Mesothelial cell of epicardium (in vitro differentiated cells): ENCODE measurements at places on chromosomes 12 and 14. TPM values are rescaled to one million over a fixed set of nuclear protein-coding genes. Genes with fewer than 3 reads are reported as not detected.

The GALNT8 gene
- 2.0 to 2.6 TPM (median 2.1 TPM) in 3 replicates for total RNA-seq

The NTF3 gene
- total RNA-seq = 6.7 to 9.4 TPM (median 8.6 TPM) in 3 replicates

The FITM1 gene
- 0.75 to 1.5 TPM (median 1.0 TPM) in 3 replicates for total RNA-seq

The SERPINA5 gene
- 0.16 to 0.44 TPM (median 0.29 TPM) in 3 replicates for total RNA-seq

DNA sequence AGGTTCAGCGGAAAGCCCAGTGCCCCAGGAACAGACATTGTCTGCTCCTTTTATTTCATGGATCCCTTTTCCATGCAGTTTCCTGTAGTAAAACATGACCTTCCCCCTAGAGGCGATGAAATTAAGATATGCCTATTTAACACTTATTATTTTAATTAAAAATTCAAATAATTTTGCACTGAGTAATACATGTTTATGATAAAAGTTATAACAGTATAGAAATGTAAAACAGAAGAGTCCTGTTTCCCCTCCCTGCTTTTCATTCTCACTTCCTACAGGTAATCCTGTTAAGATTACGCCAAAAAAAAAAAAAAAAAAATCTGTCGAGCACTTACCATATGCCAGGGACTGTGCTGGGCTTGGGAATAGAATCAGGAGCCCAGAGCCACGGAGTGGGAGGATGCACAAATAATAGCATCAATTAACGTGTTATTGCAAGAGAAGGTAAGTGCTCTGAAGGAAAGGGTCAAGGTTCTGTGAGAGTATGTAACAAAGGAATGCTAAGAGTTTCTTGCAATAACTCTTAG is 830 bp upstream of the LPCAT3 start:
- H3K36me3 ChIP-seq = no peaks in the 10 kb centered on the region
- no peak for DNase-seq
- peak overlapping the region; percentile 87 for H3K4me3 ChIP-seq
- no peaks in the 10 kb centered on the region for H3K27me3 ChIP-seq
- peak overlapping the region; percentile 85 for H3K27ac ChIP-seq
- peaks cover 26% of the 10 kb centered on the region for H3K4me1 ChIP-seq

DNA sequence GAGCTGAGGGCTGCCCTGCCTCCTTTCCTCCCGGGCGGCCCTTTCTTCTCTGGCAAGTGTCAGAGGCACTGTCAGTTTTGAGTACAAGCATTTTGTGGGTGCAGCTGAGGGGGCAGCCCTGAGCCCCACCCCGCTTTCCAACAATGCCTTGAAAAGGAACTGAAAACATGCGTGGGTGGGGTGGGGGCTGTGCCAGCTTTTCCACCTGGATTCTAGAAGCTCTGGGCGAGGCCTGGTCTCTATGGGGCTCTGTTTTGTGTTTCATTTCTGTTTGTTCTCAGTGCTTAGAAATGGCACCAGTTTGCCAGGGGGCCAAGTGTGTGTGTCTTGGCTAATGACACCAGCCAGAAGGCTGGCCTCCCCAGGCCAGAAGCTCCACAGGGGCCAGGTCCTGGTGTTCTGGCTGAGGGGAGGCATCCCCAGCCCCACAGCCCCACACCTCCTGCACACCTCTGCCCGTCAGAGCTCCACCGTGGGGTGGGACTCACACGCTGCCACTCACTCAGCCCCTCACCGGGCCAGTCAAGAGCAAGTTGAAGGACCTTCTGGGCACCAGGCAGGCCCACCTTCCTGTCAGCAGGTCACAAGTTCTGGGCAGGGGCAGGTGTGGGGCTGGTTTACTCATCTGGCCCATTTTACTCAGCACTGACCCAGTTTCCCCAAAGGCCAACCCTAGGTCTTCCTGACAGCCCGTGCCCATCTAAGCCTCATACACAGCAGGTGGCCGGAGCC is 155.1 kb downstream of the CALM1 start:
- H3K27ac ChIP-seq = no peak overlapping the region
- peaks cover 12% of the 10 kb centered on the region for H3K36me3 ChIP-seq
- DNase-seq = no peak
- H3K27me3 ChIP-seq = peaks cover 2% of the 10 kb centered on the region
- no peak overlapping the region for H3K4me3 ChIP-seq

GRCh38 chr12:104736307-104736706 is 221.8 kb downstream of the SLC41A2 start:
- peaks cover 17% of the 10 kb centered on the region for H3K4me1 ChIP-seq
- no peak overlapping the region for H3K4me3 ChIP-seq
- peaks cover 8% of the 10 kb centered on the region for H3K27me3 ChIP-seq
- H3K27ac ChIP-seq = peak overlapping the region; percentile 27

GRCh38 chr12:5784462-5785130 is 160.5 kb downstream of the ANO2 start:
- no peak for DNase-seq
- H3K27me3 ChIP-seq = peaks cover 3% of the 10 kb centered on the region
- H3K4me3 ChIP-seq = no peak overlapping the region
- peaks cover 10% of the 10 kb centered on the region for H3K4me1 ChIP-seq
- H3K27ac ChIP-seq = no peak overlapping the region

DNA sequence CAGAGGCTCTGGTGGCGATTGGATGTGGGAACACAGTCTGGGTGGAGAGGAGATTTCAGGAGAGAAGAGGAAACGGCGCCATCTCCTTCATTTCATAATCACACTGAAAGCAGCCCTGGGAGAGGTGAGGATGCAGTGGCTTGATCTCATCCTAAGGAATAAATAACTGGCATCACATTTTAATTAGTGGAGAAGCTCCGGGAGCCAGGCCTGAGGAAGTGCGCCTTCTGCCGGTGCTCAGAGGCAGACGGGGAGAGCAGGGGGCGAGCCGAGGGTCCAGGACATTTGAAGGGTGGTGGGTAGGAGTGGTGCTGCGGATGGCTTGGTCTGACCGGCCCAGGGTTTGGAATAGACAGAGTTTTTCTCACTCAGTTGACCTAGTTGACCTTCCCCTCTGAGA is 265.0 kb downstream of the CACNA1C start:
- H3K27me3 ChIP-seq = no peaks in the 10 kb centered on the region
- peaks cover 2% of the 10 kb centered on the region for H3K36me3 ChIP-seq
- H3K4me1 ChIP-seq = peaks cover 26% of the 10 kb centered on the region
- no peak overlapping the region for H3K27ac ChIP-seq
- DNase-seq = no peak
- H3K4me3 ChIP-seq = no peak overlapping the region

DNA sequence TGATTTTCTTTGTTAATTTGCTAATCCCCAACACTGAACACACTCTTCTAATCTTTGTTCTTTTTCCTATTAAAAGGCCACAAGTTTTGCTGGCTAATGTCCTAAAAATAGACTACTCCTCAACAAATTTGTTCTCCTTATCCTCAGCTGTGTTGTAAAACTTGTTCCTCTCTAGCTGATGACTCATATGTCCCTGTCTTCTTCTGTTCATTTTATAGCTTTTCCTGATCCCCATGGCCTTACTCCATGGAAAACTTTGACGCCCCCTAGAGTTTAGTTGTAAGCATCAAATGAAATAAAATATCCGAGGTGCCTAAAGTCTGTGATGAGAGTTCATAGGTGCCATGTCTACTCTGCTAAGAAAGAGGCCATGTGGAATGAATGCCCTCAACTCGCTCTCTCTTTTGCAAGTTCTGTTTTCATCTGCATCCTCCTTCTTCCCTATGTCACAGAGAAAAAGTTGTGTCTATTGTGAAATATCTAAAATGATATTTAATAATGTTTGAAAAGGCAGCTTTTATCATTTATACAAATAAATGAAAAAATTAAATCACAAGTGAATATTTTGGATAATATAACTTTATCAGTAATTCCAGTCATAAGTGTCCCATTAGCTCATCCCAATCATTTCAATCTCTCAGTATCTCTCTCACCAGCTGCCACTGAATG is 237.9 kb downstream of the IPO8 start:
- H3K27me3 ChIP-seq = peaks cover 3% of the 10 kb centered on the region
- H3K27ac ChIP-seq = no peak overlapping the region
- DNase-seq = no peak
- no peaks in the 10 kb centered on the region for H3K36me3 ChIP-seq
- no peak overlapping the region for H3K4me3 ChIP-seq

- no peaks in the 10 kb centered on the region for H3K27me3 ChIP-seq
- no peaks in the 10 kb centered on the region for H3K36me3 ChIP-seq
- peak overlapping the region; percentile 29 for H3K27ac ChIP-seq
- no peak for DNase-seq
- H3K4me1 ChIP-seq = peaks cover 16% of the 10 kb centered on the region
Measured at GRCh38 chr12:98399532-98399931, 115.9 kb upstream of the TMPO start.

DNA sequence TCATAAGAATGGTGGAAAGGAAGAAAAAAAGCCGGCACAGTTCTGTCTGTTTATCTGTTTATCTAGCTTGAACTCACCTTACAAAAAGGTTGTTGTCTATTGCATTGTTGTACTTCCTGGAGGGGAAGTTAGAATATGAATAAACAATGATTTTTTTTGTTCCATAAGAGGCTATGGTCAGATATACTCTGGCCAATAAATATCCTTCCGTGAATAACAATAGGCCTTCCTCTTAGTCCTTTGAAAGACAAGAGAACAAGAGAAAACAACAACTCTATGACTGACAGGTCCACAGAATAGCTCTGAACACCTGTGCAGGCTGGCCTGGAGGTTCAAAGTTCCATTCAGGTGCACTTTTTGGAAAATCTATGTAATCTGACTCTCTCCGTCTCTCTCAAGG is 192.8 kb upstream of the KRR1 start:
- no peak overlapping the region for H3K4me3 ChIP-seq
- H3K4me1 ChIP-seq = peaks cover 64% of the 10 kb centered on the region
- DNase-seq = no peak
- no peaks in the 10 kb centered on the region for H3K27me3 ChIP-seq

- H3K36me3 ChIP-seq = peaks cover 9% of the 10 kb centered on the region
- H3K4me3 ChIP-seq = no peak overlapping the region
- H3K27ac ChIP-seq = no peak overlapping the region
- H3K27me3 ChIP-seq = no peaks in the 10 kb centered on the region
- no peak for DNase-seq
Measured at GRCh38 chr12:116726694-116727093, 11.2 kb downstream of the SPRING1 start.
